ENCODE measurements at places on chromosomes 2 and 18. TPM values are rescaled to one million over a fixed set of nuclear protein-coding genes. Genes with fewer than 3 reads are reported as not detected.

The NCKAP5 gene
- total RNA-seq = 3.3 TPM

The MC5R gene
- total RNA-seq = not detected

The ATP8B1 gene
- total RNA-seq = 9.7 TPM

The FHOD3 gene
- total RNA-seq = 4.9 TPM
